ENCODE measurements at places on chromosomes 4 and X. TPM values are rescaled to one million over a fixed set of nuclear protein-coding genes. Genes with fewer than 3 reads are reported as not detected.

The ARR3 gene
- not detected for total RNA-seq

The SSX2B gene
- not detected for total RNA-seq

The CFAP47 gene
- total RNA-seq: not detected

The GAB1 gene
- total RNA-seq: 2.9 TPM

The BEND4 gene
- not detected for total RNA-seq

The SMIM43 gene
- total RNA-seq: 0.16 TPM

The LRIT3 gene
- total RNA-seq: not detected

The ASB12 gene
- not detected for total RNA-seq

Measured in A549 treated with Mapracorat at 1 μM for 4 hours (cell line).